Cortex of kidney (tissue), 1 donor: ENCODE measurements at places on chromosomes 3 and 15.

DNA sequence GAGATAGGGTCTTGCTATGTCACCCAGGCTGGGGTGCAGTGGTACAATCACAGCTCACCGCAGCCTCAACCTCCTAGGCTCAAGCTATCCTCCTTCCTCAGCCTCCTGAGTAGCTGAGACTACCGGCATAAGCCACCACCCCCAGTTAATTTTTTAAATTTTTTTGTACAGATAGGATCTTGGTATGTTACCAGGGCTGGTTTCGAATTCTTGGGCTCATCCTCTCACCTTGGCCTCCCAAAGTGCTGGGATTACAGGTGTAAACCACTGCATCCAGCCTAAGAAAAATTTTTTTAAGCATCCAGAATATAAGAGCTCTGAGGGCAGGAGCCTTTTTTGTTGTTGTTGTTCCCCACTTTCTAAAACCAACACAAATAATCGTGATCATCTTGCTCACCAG, 14.4 kb upstream of the MAP6D1 start:
- no peak for DNase-seq

GRCh38 chr3:138608322-138609135, at the start of gene FAIM:
Gene FAIM, plus strand, starts transcription at chr3:138608771. Its CDS starts 10,956 bp downstream, at chr3:138619727.
- no peak for DNase-seq

GRCh38 chr3:171966533-171967136, 72.7 kb upstream of the FNDC3B start:
- DNase-seq, result no peak

- DNase-seq, result no peak
Measured at GRCh38 chr3:129783470-129783869, 110.0 kb downstream of the TMCC1 start.

DNA sequence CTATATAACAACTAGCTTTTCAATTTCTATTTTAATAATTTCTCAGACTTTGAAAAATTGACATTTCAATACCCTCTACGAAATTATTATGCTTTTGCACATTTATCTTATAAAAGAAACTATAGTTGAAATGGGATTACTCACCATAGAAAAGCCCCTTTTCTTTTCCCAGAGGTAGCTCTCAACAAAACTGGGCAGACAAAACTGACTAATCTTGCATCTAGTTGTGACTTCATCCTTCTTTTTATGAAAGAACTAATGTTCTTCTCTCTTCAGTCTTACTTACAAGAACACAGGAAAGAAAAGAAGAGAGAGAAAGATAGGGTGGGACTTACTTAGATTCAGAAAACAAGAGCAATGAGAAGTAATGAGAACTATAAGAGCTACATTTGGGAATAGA, 61.0 kb downstream of the GPR160 start:
- DNase-seq, result no peak

GRCh38 chr15:29097971-29098370, 171.7 kb downstream of the NSMCE3 start:
- DNase-seq, result no peak

GRCh38 chr3:105233010-105233409, 133.7 kb upstream of the ALCAM start:
- no peak for DNase-seq

DNA sequence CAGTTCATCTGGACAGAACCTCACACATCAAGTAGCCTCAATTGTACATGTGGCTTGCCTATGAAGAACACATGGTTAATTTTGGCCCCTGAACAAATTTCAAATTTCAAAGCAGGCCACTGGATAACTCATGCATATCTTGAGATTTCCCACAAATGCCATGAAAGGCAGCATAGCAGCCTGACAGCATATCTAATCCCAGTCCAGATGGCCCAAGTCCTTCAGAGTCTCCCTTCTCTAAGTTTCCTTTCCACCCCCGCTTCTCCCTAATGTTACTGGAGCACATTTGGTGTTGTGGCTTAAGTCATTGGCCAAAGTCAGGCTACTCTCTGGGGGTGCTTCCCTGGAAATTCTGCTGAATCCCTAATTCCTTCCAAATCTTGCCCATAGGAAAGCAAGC, 53.8 kb upstream of the COL6A6 start:
- DNase-seq, result no peak

- DNase-seq, result no peak
Measured at GRCh38 chr3:194109192-194109863, 26.6 kb upstream of the HES1 start.

- DNase-seq, result no peak
Measured at GRCh38 chr15:101123222-101123910, 128.5 kb downstream of the CHSY1 start.

- DNase-seq, result no peak
Measured at GRCh38 chr3:122546151-122546550, 17.9 kb downstream of the PARP9 start.

- no peak for DNase-seq
Measured at GRCh38 chr3:178558637-178559036, 22.4 kb downstream of the KCNMB2 start.

DNA sequence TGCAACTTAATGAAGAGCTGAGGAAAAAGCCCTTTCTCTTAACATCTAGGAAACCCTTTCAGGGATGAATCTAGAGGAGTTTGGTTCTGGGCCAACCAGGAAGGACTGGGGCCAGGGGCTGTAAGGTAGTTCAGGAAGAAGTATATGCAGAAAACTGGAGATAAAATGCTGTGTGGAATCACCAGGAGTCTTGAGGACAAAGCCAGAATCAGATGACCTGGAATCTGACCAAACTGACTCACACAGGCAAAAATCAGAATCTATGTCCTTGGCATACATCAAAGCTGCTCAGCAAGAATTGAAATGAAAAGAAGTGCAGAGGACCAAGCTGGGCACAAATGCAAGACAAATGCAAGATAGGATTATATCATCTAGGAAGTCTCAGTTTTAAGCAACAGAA, 59.4 kb upstream of the ATP2C1 start:
- DNase-seq, result no peak

DNA sequence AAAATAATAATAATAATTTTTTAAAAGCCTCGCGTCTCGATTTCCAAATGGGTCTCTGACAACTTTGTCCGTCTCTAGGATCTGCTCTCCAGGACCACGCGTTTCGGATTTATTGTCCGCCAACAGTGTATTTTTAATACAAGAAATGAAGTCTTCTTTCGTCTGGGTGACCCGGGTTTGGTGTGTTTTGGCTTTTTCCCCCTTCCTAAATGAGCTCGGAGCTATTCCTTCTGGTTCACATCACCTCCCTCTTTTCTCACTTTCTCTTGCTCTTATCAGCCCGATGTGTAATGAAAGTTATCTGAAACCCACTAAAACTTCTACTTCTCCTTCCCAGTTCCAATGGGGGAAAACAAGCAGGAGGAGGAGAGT, 516.7 kb downstream of the MECOM start:
- DNase-seq, result no peak

DNA sequence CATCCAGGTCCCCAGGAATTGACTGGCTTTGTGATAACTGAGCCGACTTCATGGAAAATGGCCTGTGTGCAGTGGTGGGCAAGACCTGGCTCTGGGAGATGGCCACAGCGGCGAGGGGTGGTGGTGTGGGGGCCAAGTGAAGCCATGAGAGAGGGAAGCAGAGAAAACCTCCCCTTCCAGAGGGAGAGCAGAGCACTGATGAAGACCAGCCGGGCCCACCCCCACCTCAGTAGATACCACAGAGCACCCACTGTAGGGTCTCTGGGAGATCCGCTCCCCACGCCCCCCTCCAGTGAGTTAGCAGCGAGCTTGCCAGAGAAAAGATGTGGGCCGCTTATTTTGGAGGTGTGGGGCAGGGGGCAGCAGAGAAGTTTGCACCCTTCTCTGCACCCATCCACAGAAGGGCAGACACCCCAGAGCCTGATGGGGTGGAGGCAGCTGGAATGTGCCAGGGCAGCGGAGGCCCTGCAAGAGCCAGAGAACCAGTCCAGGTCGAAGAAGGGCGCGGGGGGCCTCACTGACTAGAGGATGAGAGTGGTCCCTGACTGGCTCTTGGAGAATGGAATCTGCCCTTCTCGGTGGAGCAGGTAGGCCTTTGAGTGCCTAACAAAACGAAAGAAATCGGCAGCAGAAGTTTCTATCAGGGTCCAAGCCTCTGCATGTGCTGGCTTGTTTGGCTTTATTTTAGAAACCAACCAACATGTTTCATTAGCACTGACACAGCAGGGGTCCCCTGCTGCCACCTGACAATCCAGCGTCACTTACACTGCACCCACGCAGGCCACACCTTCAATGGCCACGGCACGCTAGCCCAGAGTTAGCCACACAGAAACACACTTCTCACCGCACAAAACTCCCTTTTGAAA, 28.3 kb downstream of the MELTF start:
- DNase-seq, result no peak

- DNase-seq, result no peak
Measured at GRCh38 chr3:186497608-186498007, 46.6 kb downstream of the CRYGS start.

DNA sequence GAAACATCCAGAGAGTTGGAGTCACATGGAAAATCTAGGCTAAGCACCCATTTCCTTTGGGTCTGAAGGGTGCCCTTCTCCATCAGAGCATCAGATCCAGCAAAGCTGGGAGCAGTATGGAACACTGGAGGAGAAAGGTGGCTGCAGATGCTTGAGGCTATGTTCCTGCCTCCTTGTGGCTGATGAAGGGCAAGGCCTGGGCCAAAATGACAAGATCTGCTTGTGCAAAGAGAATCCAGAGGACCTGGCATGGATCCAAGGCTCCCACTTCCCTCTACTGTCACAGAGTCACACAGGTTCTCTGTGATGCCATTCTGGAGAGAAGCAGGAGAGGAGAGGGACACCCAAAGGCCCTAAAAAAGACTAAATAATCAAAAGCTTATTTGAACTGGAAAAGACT, 9.2 kb upstream of the ATP8B4 start:
- DNase-seq, result no peak

GRCh38 chr15:70264014-70264582, 166.4 kb upstream of the TLE3 start:
- DNase-seq, result no peak

DNA sequence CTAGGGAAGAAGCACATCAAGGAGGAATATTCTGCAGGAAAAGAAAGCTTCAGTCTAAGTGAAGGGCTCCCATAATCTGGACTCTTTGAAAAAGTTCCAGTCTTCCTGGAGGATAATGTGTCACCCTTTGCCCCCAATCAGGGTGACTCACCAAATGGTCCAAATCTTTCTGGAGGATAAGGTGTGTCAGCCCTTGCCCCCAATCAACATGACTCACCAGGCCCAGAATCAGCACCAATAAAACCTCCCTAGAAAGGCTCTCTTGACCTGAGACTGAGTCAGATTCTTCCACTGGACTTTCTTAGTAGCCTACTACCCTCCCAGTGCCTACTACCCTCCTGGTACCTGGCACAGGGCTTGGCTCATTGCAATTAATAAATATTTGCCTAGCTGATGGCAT, 9.5 kb upstream of the ARL14 start:
- no peak for DNase-seq

DNA sequence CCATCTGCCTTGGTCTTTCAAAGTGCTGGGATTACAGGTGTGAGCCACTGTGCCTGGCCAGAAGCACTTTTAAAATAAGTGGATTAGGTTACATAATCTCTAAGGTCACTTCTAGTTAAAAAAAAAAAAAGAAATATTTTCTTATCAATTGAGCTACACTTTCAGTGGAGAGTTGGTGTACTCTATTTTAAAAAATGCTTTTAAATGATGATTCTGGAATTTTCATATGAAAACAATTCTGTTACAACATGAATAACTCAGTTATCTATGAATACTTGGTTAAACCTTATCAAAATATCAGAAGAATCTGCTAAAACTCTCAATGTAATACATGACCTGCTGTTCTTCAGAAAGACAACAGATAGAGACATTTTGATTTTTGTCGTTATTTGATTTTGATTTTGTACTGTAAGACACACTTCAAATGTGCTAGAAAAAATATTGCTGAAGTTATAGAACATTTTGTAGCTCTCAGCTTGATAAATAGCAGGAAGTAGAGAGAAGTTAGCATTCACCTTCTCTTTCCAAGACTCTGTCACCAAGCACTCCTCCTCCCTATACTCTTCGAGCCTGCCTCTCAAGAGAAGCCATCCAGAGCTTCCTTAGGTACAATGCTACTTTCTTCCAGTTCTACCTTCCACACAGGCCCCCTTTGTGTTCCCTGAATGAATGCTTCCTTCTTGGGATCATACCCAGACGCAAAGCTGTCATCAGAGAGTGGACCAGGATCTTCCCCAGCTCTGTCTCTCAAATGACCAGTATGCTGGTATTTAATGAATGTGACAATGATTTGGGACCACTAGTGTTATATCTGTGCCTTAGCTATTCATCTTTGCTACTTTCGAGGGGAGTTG, 47.2 kb upstream of the SECISBP2L start:
- DNase-seq, result no peak

- DNase-seq, result no peak
Measured at GRCh38 chr3:53051929-53052328, 6.1 kb upstream of the SFMBT1 start.

- DNase-seq, result no peak
Measured at GRCh38 chr15:85831415-85832113, 36.8 kb upstream of the KLHL25 start.

- no peak for DNase-seq
Measured at GRCh38 chr3:87595798-87596197, 319.4 kb upstream of the POU1F1 start.

GRCh38 chr15:98689431-98689861, 41.1 kb downstream of the IGF1R start:
- no peak for DNase-seq

- no peak for DNase-seq
Measured at GRCh38 chr3:161848376-161848775, 351.8 kb downstream of the OTOL1 start.

DNA sequence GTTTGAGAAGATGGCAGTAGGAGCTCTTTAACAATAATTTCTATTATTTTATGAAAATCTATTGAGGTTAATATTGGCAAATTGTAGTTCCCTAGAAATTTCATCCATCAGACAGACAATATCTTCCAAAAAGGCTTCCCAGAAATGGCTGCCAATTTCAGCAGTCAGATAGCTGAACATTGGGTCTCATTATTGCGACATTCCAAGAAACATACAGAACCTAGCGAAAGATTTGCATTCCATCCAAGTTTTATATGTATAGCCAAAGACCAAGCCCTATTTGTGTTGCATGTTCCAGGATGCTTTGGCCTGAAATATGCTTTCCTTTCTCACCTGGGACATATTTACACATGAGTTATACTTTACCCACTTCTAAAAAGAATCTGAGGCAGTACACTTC, 24.5 kb downstream of the ACP3 start:
- DNase-seq, result no peak

DNA sequence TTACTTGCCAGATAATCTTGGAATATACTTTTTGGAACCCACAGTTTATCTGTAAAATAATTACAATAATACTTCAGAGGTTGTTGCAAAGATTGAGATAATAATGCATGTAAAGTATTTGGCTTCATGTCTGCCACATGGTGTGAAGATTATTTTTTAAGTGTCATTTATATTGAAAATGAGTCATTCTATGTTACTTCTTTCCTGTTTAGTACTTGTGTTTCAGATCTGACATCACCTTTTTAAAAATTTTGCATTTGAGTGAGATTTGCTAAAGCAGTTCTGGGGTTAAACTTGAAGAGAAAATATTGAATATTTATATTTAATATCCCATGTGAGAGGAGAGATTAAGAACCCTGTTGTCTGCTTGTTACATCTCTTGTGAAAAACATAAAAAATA, 31.2 kb downstream of the IQGAP1 start:
- DNase-seq, result no peak
